CD8-positive, alpha-beta T cell (primary cell): ENCODE measurements at places on chromosomes 2 and 18.

DNA sequence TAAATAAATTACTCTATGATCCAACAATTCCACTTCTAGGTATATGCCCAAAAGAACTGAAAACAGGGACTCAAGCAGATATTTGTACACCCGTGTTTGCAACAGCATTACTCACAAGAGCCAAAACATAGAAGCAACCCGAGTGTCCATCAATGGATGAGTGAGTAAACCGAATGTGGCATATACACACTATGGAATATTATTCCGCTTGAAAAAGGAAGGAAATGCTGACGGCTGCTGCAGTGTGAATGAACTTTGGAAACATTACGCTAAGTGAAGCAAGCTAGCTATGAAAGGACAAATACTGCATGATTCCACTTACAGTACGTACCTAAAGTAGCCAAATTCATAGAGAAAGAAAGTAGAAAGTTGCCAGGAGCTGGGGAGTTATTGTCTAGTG lies 32.2 kb downstream of the MREG start:
- DNase-seq = no peak

- DNase-seq = no peak
Measured at GRCh38 chr18:45627204-45627526, 11.9 kb downstream of the SLC14A2 start.

DNA sequence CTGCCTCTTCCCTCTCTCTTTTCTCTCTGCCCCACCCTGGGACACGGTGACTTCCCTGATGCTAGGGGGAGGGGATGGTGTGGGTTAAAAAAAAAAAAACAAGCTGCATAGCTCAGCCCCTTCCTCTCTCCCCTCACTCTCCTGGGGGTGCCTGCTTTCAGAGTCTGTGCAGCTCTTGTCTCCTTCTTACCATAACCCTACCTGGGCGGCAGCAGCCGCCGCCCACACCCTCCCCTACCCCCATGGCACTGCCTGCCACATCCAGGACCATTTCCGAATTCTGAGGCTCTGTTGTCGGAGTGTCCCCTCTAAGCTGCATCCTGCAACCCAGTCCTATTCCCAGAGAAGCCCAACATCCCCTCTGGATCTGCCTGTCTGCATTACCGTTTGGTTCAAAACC lies 16.0 kb downstream of the TTC32 start:
- DNase-seq = no peak

DNA sequence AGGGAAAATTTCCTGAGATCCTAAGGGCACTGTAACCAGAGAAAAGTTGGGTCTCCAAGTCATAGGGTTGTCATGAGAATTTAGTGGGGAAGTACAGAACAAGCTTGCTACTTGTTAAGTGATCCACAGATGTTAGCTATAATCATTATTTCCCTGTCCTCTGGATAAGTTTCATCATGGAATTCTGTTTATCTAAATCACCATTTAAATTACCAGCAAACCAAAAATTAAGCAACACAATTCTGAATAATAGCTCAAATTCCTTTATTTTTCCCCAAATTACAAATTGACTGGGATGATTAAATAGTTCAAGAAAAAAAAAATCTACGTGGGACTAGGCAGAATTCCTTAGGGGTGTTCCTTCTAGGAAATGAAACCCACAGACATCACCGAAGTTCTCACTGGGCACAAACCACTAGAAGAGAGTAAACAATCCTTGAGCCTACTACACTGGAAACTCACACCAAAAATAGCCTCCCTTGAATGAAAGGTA lies 159.5 kb downstream of the COL6A3 start:
- no peak for DNase-seq

DNA sequence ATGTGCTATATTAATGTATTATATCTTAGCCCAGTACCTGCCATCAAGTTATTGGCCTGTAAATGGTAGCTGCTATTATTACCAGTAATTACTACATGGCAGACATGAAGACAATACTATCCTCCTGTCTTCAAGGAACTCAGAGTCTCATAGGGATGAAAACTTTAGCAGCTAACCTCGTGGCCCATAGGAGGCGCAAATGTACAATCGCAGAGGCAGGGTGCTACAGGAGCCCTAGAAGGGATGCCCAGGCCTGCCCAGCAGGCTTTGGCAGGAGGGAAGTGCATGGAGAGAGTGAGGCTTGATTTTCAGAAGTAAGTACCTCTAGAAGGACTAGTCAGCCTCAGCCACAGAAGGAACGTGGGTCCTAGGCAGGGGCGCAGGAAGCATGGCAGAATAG lies 44.7 kb upstream of the KIDINS220 start:
- no peak for DNase-seq

DNA sequence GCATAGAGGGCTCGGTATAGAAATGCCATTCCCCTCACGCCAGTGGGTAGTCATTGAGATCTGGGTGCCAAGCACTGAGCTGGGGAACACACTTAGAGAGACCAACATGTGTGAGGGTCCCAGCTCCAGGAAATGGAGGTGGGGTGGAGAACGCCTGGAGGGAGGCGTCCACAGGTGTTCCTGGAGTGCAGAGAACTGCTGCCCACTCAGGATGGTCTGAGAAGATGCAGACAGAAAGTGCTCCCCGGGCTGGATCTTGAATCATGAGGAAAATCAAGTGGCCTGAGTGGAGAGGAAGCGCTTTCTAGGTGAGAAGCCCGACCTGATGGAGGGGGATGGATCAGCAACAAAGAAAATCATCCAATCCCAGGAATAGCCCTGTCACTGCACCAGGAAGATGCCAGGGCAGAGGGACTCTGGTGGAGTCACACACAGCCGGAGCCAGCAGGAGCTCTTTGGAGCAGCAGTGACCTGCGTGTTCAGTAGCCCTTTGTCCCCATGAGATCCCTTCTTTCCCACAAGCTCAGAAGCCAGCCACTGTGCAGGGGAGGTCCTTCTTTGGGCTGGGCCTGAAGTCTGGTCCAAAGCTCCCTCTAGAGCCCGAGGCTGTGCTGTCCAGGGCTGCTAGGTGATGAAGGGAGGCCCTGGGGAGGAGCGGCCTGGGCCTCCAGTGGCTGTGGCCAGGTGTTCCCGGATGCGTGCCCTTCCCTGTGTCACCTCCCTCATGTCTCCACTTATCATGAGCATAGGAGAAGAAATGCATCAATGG lies 112.3 kb downstream of the RNF144A start:
- DNase-seq = no peak

GRCh38 chr2:215028231-215028630 lies 110.2 kb downstream of the ABCA12 start:
- DNase-seq = no peak

- DNase-seq = no peak
Measured at GRCh38 chr2:98894331-98895000, 41.6 kb downstream of the CRACDL start.

DNA sequence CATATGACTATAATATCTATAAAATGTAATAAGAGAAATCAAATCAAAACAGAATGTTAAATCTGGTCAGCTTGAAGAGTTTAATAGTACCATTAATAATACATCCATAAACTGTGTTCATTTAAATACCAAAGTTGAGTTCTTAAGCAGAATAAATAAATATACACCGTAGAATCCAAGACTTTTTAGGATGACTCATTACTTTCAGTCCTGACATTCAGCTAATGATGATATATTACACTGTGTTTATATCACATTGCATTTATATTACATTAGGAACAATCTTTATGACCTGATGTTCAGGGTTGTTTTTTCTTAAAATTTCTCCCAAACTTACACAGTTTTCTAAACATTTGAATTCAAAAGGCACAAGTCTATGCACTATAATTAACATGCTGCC lies 331.3 kb downstream of the SS18 start:
- DNase-seq = no peak

DNA sequence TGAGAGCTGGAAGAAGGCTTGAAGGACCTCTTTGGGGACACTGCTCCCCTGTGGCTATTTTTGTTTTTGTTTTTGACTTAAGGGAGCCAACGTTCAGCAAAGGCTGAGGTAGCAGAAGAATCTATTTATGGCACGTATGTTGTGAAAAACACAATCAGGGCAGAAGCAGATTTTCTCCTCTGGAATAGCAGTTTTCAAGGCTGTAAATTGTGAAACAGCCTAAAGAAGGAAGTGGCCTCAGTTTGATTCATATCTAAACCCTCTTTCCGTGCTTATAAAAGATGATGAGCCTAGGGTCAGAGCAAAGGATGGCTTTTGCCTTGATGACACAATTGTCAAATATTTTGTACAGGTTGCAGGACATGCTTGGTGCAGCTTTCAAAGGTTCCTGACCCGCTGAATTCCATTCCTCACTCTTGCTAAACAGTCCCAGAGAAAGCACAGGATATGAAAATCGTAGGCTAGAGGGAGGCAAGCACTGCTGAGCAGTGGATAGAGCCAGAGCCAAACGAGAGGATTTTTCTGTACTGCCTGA lies 106.2 kb upstream of the DLX2 start:
- no peak for DNase-seq

GRCh38 chr18:51639541-51639940 lies 442.1 kb upstream of the MEX3C start:
- DNase-seq = no peak

DNA sequence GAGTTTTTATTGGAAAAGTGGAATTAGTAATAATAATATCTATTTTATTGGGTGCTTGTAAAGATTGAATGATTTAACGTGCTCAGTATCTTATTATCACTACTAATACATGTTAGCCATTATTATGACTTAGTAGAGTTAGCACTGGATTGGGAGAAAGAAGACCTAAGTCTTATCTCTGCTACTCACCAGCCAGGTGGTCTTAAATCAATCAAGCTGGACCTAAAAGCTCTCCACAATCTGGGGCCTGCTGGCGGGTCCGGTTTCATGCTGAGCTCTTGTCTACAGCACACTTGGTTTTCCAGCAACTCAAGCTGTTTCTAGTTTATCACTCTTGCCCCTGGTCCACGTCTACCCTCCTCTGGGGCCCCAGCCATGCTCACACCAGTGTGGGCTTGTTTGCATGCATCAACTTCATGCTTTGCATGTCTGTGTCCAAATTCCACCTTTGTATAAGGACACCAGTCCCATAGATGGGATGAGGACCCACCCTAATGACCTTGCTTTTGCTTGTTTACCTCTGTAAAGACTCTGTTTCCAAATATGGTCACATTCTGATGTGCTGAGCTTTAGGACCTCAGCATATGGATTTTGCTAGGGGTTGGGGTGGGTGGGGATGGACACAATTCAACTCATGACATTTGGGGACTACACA lies 363.1 kb downstream of the LPIN1 start:
- DNase-seq = no peak

- DNase-seq = no peak
Measured at GRCh38 chr2:153601812-153602211, 123.2 kb upstream of the RPRM start.

DNA sequence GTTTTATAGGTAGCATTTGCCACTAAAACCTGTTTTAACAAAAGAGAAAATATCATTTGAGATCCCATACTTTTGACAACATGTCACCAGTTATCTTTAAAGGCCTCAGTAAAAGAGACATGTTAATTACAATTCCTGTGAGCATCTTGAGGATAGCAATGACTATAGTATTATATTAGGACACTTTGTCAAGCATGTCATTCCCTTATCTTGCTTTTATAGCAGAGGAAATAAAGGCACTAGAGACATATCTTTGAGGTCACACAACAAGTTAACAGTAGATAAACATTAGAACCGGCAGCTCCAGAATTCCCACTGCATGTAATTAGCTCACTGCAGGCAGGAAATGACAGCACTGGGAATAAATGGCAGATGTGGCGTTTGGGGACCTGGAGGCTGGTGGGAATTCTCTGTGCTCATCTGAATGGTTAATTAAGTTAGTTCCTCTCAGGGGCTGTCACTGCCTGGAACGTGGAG lies 25.9 kb downstream of the LYPD6B start:
- DNase-seq = no peak

DNA sequence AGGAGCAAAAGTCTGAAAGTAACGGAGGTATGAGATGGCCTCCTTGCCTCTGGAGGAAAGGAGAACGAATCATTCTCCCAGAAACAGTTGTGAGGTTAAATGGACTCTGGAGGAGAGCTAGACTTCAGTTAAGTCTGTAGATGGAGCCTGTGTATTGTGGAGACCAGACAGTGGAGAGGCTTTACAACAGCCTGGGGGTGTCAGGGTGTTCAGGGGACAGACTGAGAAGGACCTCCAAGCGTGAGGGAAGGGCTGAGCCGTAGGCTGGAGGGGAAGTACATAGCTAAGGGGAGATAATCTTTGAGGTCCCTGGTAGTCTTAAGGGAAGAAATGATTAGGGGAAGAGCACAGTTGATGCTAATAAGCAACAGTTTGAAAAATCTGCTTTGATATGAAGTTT lies 76.6 kb downstream of the GALNT1 start:
- DNase-seq = no peak

DNA sequence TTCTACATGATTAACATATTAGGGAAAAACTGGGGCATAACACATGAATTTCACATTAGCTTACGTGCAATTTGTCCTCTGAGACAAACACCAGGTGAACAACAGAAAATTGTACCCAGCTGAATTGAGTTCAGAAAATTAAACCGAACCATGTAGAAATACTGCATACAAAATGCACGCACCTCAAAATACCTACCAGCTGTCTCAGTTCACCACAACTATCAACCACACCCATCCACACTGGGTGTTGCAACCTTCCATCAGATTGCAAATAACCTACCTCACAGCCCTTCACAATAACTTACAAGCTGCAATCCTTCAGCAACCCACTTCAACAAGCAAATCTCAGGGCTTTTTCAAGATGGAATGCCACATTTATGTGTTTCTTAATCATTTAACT lies 55.9 kb downstream of the UNC50 start:
- peak; percentile 68 for DNase-seq

GRCh38 chr2:145026456-145027455 lies 506.8 kb upstream of the ZEB2 start:
- no peak for DNase-seq

DNA sequence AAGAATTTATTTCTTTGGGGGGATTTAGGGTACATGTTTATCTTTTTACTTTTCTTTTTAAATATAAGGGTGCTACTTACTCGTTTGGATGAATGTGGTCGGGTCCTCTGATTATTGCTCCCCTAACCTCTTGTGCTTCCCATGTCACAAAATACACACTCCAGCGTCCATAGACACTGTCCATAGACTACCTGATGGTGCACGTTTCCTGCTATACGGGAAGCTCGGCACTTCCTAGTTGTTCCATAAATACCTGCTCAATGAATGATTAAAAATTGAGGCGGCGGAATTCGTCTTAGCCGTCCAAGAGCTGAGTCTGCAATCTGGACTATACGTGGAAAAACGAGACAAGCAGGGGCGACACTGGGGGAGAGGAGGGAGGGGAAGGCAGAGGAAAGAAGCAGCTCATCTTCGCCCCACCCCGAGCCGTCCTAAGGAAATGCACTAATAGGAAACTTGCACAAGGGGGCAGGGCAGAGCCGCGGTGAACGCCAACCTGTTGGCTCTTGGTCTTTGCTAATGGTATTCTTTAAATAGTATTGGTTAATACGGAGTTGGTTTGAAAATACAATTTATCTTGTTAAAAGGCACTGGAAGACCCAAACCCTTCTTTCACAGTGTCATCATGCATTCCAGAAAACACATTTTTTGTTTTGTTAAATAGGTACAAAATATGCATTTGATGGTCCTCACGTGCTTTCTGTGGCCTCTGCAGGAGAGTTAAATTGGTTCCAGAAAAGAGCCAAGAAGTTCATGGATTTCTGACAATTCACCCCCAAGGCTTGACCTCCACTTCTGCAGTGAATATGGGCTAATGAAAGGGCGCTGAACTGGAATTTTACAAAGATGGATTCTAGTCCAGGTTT lies 73.0 kb upstream of the KCTD1 start:
- DNase-seq = no peak

- no peak for DNase-seq
Measured at GRCh38 chr2:202529389-202529788, 105.4 kb upstream of the FAM117B start.
